ENCODE measurements at places on chromosomes 4 and X.

GRCh38 chrX:15160558-15161095, 109.3 kb downstream of the ASB9 start:
- DNase-seq = no peak

DNA sequence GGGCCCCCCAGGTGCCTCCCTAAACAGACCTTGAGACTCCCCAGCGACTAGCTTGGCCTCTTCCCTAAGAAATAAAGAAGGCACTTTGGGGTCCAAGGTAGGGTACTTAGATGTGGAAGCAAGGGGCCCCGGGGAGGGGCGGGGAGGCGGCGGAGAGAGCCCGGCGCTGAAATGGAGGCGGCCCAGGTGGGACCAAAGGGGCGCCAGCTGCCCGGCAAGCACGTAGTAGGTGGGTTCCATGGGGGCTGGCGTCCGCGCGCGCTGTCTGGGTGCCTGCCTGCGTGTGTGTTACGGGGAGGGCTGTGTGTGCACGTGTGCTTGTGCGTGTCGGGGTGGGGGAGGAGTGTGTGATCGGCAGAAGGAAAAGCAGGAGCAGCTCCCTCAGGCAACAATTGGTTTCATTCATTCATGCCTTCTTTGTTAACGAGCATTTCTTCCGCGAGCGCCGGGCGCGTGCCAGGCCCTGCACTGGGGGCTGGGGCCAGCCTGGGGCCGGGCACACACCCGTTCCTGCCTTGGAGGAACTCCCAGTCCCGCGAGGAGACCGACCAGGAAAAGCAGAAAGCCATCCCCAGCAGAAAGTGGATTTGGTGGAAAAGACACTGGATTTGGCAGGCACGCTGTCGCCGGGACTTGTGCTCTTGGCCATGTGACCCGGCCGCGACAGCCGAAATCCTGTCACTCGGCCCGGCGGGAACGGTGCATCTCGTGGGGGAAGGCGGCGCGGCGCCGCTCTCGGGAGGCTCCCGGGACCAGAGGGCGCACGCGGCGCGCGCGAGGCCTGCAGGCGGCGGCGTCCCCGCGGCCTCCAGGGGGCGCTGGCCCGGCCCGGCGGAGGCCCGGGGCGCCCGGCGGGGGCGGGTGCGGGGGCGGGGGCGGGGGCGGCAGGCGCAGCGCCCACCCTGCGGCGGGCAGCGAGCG, 3.3 kb upstream of the DUSP9 start:
- no peak for DNase-seq

DNA sequence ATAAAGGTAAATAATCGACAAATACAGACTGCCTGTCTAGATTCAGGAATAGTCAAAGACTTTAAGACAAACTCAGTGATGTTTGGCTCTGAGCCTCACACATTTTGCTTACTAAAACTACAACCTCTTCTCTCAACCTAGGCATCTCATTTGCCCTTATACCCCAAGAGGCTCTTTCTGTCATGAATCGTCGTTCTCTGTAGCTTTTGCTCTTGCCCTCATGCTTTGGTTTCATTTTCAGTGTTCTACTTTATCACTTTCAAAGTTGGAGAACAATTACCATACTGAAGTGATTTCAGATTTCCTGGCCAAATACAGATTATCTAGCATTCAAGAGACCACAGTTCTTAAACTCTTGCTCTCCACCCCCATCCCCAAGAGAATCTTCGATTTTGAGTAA, 114.1 kb upstream of the RAP2C start:
- peak; percentile 1 for DNase-seq

- DNase-seq = no peak
Observed at GRCh38 chrX:7389576-7389975, 241.6 kb upstream of the PUDP start.

DNA sequence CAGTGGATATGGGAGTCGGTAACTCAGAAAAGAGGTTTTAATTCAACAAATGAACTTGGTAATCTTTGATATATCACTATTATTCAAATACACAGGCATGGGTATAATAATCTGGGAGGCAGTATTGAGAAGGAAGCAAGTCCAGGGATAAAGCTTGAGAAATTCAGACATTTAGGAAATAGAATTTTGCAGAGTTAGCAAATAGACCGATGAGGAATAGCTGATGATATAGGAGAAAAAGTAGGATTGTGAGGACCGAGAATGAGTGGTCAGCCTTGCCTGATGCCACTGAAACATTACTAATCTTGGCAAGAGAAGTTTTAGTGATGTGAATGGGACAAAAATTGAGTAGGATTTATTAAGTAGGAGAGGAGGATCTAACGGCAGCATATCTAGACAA, 71.9 kb downstream of the TLL1 start:
- no peak for DNase-seq

GRCh38 chr4:41384992-41385391, 128.3 kb downstream of the UCHL1 start:
- DNase-seq = no peak

DNA sequence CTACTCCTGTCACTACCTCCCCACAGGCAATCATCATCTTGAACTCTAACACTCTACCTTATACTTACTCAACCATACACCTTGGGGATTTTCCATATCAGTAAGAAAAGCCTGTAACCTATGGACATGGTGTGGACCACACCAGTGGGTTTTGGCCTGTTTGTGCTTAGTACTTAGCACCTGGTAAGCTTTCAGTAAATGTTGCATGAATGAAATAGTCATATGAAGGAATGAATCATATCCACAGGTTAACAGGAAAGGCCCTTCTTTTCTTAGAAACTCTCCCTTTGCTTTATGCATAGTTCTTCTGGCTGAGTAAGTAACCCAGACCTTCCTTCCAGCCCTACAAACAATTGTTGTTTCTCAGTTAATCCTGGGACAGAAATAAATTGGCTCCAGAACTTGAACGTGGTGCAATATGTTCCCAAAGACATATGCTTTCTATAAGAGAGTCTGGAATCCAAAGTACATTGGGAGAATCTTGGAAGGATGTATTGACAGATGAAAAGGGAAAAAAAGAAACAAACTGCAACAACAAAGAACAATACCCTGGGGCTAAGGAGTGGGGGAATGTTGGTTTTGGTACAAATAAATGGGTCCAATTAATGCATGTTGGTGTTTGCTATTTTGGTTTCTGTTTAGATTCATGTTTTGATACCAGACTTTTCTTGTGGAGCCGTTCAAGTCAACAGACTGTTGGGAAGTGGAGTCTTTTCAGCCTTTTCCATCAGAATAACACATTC, 27.8 kb downstream of the RASL11B start:
- peak; percentile 69 for DNase-seq

GRCh38 chr4:119227690-119228089, 15.2 kb downstream of the USP53 start:
- no peak for DNase-seq

- DNase-seq = no peak
Observed at GRCh38 chrX:88944661-88945060, 197.6 kb downstream of the CPXCR1 start.

- no peak for DNase-seq
Observed at GRCh38 chr4:81684352-81684751, 212.6 kb upstream of the RASGEF1B start.

GRCh38 chr4:176475067-176475466, 155.3 kb downstream of the SPCS3 start:
- DNase-seq = no peak

- peak; percentile 5 for DNase-seq
Observed at GRCh38 chrX:46204721-46205422, 340.3 kb downstream of the ZNF674 start.

GRCh38 chr4:81506731-81507130, 35.0 kb upstream of the RASGEF1B start:
- no peak for DNase-seq

DNA sequence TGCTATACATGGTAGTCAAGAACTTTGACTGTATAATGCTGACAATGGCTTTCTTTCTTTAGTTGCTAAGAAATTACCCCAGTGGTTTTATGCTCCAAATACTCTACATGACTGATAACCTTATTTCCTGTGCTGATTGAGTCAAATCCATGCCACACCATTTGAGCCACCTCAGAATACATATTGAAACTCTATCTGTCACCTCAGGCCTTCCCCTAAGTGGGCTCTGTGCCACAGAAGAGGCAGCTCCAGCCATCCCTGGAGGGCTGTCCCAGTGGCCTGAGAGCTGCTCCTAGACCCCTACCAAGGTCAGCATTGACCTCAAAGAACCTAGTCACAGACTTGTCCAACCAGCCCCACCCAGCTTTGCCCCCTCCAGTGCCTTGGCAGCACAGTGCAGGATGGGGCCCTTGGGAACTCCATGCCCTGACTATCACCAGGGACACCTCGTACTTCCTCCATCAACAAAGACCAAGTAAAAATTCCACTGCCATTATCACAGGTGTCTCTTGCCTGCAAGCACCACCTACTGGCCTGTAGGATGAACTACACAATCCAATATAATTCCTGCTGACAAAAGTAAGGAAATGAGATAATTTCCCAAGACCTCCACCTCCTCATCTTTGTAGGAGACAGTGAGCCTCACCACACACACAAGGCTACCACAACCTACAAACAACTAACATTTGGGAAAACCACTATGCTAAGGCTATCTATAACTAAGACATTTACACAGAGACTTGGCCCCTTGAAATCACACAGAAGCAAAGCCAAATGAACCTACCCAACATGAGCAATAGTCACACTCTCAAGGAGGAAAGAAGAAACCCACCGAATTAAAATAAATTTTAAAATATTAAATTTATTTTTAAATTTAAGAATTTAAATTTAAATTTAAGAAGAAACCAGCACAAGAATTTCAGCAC, 239.9 kb downstream of the NKX6-1 start:
- peak; percentile 17 for DNase-seq

GRCh38 chrX:39957816-39958566, 139.8 kb downstream of the BCOR start:
- no peak for DNase-seq

GRCh38 chrX:116413273-116413672, 23.1 kb upstream of the SLC6A14 start:
- no peak for DNase-seq

- DNase-seq = no peak
Observed at GRCh38 chrX:72003811-72004750, 93.4 kb downstream of the NHSL2 start.

DNA sequence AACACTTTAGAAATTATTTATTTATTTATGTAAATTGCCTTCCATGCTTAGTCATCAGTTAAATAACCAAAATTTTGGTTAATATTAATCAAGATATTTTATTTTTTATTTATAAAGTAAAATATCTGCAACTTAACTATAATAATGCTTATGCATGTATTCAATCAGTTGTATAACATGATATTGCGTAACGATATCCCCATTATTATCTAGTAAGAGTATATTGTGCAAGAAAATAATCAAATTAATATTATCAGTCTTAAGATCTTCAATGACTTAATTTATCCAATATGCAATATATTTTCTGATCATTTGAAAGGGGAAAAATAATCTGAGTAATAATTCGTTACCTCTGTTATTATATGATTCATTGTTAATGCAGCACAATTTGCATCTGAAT, 596.7 kb downstream of the GABRG1 start:
- no peak for DNase-seq

DNA sequence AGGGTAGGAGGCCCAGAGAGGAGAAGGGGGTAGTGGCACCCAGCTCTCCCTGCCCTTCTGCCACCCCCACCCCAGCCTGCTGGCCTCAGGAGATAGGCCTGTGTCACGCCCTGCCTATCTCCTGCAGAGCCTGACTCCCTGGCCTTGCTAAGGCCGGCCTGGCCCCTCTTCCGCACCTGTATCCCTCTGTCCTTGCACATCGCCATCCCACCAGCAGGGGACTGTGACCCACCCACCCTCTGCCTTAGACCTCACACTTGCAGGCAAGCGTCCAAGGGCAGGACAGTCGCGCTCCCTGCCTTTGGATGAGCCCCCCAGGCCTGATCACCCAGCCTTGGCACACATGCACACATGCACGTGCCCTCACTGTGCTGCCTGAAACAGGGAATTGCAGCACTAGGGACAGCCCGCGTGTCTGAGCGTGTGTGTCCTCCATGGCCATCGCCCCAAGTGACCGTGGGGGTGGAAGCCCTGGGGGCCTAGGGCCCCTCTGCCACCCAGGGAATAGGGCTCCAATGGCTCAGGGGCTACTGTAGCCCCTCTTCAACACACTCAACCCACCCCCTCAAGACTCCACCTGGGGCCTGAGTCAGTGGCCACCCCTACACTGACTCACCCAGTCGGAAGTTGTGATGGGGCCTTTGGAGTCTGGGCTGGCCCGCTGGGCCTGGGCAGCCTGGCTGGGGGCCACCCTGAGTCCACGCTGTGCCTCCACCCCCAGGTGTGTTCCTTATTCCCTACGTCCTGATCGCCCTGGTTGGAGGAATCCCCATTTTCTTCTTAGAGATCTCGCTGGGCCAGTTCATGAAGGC, 2.1 kb downstream of the SLC6A8 start:
- no peak for DNase-seq

GRCh38 chr4:89573656-89574055, 263.3 kb downstream of the SNCA start:
- no peak for DNase-seq

DNA sequence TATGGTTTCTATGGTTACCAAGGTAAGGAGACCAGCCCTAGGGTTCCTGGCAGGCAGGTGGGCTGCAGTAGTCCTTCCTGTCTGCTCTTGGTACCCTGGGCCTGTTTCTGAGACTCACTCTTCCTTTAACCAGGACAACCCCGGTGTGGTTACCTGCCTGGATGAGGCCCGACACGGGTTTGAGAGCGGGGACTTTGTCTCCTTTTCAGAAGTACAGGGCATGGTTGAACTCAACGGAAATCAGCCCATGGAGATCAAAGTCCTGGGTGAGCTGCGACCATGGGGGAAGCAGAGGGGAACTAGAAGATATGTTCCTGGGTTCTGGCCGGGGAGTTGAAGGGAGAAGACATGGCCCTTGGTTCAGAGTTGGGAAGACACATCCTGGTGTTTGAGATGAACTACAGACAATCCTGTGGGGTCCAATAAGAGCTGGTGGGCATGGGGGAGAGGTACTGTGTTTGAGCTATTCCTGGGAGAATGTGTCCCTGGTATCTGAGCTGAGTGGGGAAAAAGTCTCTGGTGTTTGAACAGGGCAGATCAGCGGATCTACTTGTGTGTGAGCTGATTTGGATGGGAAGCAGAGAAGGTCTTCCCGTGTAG, 7.8 kb downstream of the UBA1 start:
- DNase-seq = no peak

- no peak for DNase-seq
Observed at GRCh38 chrX:46953597-46953996, 41.4 kb downstream of the JADE3 start.

- DNase-seq = peak; percentile 13
Observed at GRCh38 chrX:101659601-101660063, at the start of gene ARMCX2. TSS of gene ARMCX2 (minus strand) at chrX:101659850. CDS start at chrX:101657588, 2,262 bp downstream.

DNA sequence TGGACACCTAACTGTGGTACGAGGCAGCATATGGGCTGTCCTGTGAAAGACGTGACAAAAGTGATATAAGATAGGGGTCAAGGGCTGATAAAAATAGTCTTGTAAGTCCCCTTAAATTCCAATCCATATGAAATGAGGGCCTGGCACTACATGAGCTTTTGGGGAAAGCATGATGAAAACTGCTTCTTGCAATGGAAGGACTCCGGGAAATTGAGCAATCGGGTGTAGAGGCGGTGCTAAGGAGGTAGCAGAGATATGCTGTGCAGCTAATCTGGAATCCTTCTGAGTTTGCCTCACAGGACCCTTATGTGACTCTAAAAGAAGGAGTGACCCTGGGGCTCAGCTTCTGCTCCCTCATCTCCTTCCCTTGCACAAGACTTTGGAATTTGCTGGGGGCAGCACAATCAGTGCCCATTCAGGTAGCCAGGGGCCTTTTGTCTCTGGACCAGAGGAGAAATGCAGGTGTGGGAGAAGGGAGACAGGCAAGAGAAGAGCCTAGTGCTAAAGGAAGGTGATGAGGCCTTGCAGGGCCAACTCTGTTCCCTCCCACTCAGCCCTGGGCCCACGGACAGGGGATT, 12.8 kb downstream of the CLDN2 start:
- DNase-seq = no peak

- no peak for DNase-seq
Observed at GRCh38 chr4:24229978-24230377, 340.1 kb upstream of the PPARGC1A start.

- DNase-seq = no peak
Observed at GRCh38 chr4:162838671-162839070, 328.0 kb downstream of the NAF1 start.

All from activated CD4-positive, alpha-beta T cell treated with anti-CD3 and anti-CD28 coated beads, Interleukin-10, Interleukin-2, amounts not matched to agents 100 ng/mL and 50 ng/mL, durations not matched to agents 16 hours and 8 hours (primary cell).